ENCODE measurements at places on chromosomes 5 and 9.

- DNase-seq, result no peak
Observed at GRCh38 chr5:133873449-133873848, 95.0 kb downstream of the C5orf15 start.

DNA sequence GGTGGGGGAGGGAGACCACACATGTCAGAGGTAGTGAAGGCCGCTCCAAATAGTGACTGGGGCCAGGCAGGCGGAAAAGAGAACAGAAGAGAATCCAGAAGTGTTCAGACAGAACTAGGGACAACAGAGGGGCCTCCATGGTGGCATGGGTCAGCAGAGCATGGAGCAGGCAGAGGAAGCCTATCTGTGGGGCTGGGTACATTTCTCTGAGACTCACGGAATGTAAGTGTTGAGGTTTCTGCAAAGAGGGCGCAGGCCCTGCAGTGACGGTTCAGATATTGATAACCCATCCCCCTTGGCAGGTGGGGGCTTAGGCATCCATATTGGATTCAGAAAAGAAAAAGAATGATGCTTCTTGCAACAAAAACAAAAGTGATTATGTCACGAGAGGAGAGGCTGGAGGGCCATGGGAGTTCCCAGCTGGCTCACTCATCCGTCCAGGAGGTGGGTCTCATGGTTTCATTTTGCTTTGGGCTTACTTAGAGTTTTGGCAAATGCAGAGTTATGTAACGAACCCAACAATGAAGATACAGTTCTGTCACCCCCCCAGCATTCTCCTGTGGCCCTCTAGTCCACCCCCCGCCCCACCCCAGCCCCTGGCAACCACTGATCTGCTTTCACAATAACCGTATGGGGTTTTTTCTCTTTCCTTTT, 5.4 kb upstream of the RMND5B start:
- no peak for DNase-seq

DNA sequence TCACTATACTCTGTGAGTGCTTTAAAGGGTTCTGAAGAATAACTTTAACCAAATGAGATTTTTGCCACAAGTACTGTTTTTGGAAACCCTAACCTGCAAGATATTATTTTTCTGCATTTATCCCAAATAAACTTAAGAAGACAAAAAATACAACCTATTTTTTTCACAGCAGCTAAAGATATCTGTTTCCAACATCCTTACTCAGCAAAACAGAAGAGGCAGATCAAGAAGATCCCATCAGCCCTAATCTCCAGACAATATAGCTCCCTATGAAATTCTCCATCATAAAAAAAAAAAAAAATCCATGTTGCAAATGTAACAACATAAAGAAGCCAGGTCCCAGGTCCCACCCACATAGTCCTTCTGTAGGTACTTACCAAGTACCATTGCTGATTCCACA, 7.6 kb downstream of the PCSK1 start:
- no peak for DNase-seq

- peak; percentile 88 for DNase-seq
Observed at GRCh38 chr9:77063645-77064285, 44.3 kb downstream of the FOXB2 start.

GRCh38 chr5:53017383-53017782, 28.2 kb downstream of the ITGA2 start:
- no peak for DNase-seq

- DNase-seq, result no peak
Observed at GRCh38 chr5:95621839-95622629, 2.1 kb downstream of the GPR150 start.

GRCh38 chr9:27628311-27628710, 55.0 kb upstream of the C9orf72 start:
- no peak for DNase-seq

DNA sequence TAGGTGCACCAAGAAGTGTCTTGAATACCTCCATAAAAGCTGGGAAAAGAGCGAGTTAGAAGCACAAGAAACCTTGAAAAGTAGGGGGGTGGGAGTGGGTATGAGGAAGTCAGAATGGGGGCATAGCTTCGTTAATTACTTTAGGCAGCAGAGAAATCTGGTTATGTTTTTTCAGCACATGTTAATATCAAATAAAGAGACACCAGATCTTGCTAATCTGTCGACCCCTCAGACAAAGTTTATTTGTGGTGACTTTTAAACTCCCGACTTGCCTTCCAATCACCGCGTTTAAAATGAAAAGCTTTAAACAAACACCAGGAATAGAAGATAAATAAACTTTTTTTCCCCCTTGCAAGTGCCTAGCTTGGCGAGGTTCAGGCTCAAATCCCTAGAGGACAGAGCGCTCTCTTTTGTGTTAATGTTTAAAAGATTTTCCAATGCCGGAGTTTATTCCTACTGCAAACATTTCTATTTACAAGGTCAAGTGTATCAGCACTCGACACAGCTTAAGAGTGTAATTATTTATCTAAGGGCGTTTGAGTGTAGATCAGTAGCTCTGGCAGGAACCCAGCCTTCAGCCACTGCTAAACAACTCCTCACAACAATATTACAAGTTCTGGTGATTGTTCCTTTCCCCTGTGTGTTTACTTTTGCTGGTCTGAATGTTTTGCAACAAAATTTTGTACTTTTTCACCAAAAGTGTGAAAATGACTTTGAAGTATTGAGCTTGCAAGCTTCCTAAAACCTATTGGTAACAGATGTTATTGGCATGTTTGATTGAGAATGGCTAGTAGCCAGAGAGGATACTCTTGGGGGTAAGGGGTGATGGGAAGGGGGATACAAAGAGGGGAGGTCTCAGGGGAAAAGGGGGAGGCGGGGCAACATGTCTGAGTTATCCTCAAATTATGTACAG, 3.8 kb downstream of the GAS1 start:
- peak; percentile 13 for DNase-seq

DNA sequence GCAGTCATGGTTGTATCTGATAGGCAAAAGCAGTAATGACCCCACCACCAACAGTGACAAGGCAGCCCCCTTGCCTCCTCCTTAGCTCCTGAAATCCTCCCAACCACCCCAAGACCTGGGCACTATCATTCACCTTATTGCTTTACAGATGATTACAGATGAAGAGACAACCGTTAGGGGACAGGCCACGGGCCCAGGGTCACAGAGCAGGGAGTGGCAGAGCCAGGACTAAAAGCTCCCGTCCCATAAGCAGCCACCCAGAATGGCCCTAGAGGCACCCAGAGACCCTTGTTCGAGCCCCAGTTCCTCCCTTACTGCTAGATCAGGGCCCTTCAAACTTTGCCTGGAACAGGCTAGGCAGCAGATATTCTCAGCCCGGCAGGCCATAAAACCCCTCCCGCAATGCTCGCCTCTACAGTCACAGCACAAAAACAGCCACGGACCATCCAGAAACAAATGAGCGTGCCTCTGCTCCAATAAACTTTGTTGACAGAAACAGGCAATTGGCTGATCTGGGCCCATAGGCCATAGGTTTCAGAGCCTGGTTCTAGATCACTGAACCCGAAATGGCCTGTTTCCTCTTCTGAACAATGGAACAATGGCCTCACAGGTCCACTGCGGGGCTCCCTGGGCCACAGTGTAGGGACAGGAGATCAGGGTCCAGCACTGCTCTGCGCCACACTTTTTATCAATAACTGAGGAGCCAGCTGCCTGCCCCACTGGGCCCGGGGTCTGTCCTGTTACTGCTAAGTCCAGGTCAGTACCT, 67.0 kb downstream of the LRSAM1 start:
- DNase-seq, result no peak

- no peak for DNase-seq
Observed at GRCh38 chr5:166111021-166111420, 2180.4 kb upstream of the WWC1 start.

Measured in M059J (cell line).